ENCODE measurements at places on chromosomes 1 and 21. TPM values are rescaled to one million over a fixed set of nuclear protein-coding genes. Genes with fewer than 3 reads are reported as not detected.

GRCh38 chr1:15731735-15732685 lies 4.0 kb upstream of the SLC25A34 start:
- H3K36me3 ChIP-seq: peaks cover 13% of the 10 kb centered on the region
- no peaks in the 10 kb centered on the region for H3K27me3 ChIP-seq
- H3K4me1 ChIP-seq: no peaks in the 10 kb centered on the region
- DNase-seq: no peak
- H3K4me3 ChIP-seq: no peak overlapping the region

DNA sequence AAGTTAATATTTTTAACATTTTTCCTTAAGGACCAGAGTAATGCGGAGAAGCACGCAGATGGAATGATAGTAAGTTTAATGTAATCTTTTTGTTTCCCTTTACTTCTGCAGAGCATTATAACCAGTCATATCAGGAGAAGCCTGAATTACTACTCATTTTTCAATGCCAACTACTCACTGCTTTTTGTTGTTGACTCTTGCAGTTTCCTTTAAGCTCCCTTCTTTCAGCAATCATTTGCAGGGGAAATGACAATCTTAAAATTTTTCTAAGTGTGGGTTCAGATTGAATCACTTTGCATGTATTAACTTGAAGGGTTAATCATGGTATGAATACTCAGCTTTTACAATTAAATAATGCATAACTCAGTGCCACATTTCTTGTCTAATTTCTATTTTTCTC lies 122.2 kb downstream of the NRDC start:
- no peaks in the 10 kb centered on the region for H3K27me3 ChIP-seq
- H3K36me3 ChIP-seq: peaks cover 21% of the 10 kb centered on the region
- no peak overlapping the region for H3K27ac ChIP-seq
- H3K4me1 ChIP-seq: peaks cover 17% of the 10 kb centered on the region
- no peak overlapping the region for H3K4me3 ChIP-seq

DNA sequence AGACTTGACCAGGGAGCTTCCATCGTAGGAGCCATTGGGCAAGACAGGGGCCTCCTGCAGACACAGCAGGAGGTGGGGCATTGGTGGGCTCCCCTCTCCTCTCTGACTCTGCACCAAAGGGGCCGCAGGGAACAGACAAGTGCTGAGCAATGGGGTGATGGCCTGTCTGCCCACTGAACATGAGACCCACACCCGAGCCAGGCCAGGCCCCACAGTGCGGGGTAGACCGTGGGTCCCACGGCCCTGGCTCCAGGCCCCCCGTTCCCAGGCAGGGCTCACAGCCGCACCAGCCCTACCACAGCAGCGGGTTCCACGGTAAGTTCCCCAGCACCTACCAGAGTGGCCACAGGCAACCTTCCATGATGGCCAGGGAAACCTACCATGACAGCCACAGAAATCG lies 45.9 kb downstream of the CHD5 start:
- no peak overlapping the region for H3K27ac ChIP-seq
- no peak overlapping the region for H3K4me3 ChIP-seq
- DNase-seq: no peak
- H3K4me1 ChIP-seq: no peaks in the 10 kb centered on the region
- H3K27me3 ChIP-seq: peaks cover 2% of the 10 kb centered on the region

CLEC20A gene
- not detected for total RNA-seq

RUNX3 gene
- 147 TPM for total RNA-seq

GRCh38 chr1:201295346-201295745 lies 12.0 kb downstream of the PKP1 start:
- H3K4me3 ChIP-seq: no peak overlapping the region
- no peak for DNase-seq
- H3K27ac ChIP-seq: no peak overlapping the region

FAM163A gene
- not detected for total RNA-seq

S100B gene
- 8.5 TPM for total RNA-seq

ADCY10 gene
- total RNA-seq: not detected

- H3K36me3 ChIP-seq: no peaks in the 10 kb centered on the region
- no peaks in the 10 kb centered on the region for H3K27me3 ChIP-seq
- DNase-seq: no peak
- no peaks in the 10 kb centered on the region for H3K4me1 ChIP-seq
- no peak overlapping the region for H3K4me3 ChIP-seq
Observed at GRCh38 chr1:221514806-221515205, 227.1 kb downstream of the DUSP10 start.

GRCh38 chr1:157862114-157863070 lies 20.8 kb upstream of the CD5L start:
- H3K4me1 ChIP-seq: no peaks in the 10 kb centered on the region
- peaks cover 8% of the 10 kb centered on the region for H3K27me3 ChIP-seq
- H3K36me3 ChIP-seq: no peaks in the 10 kb centered on the region
- DNase-seq: no peak
- H3K27ac ChIP-seq: no peak overlapping the region

CR2 gene
- total RNA-seq: not detected

DNA sequence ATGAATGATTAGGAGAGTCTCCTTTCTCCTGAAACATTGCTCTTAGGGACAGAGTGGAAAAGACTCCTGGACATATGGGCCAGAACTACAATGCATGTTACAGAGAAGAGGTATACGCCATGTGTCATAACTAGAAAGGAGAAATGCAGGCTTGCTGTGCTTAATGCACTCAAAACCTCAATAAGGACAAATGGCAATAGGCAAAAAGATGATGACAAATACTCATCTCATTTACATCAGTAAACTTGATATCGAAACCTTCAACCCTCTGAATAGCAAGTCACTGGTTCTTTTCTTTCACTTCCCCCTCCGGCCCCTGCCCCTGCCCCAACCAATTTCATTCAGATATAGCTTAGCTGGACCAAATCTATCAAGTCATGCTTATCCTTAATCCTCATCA lies 1.9 kb upstream of the GPR88 start:
- no peak for DNase-seq
- peaks cover 35% of the 10 kb centered on the region for H3K4me1 ChIP-seq

RPTN gene
- not detected for total RNA-seq

DNA sequence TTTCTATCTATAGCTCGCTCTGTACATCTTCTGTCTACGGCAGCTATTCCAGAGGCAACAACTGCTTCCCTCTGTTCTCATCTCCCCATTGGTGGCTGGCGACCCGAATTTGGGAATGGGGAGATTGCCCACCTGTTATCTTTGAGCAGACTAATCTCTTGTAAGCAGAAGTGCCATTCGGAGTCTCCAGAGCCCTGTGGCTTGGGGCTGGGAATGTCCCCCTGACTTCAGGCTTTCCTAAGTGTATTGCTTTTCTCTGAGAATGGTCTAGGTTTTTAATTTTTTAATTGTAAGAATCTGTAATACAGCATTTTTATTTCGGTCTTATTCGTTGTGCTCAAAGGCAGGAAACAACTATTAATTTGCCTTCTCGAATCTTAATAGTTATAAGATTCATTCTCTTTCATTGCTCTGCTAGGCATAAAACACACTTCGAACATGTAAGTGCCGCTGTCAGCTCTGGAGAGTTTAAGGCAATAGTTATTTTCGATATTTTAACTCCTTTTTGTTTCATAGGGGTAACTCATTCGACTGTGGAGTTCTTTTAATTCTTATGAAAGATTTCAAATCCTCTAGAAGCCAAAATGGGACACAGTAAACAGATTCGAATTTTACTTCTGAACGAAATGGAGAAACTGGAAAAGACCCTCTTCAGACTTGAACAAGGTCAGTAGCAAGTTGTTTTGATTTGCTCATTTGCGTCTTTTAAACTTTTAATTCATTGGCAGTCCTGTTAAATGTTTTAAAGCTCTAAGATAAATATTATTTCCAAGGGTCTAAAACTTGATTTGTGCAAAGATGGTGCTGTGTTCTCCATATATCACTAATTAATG lies 514 bp downstream of the AGL start:
- no peak for DNase-seq
- peak overlapping the region; percentile 94 for H3K4me3 ChIP-seq
- H3K27ac ChIP-seq: peak overlapping the region; percentile 80
- no peaks in the 10 kb centered on the region for H3K27me3 ChIP-seq

- DNase-seq: no peak
- H3K27ac ChIP-seq: no peak overlapping the region
- no peak overlapping the region for H3K4me3 ChIP-seq
- H3K4me1 ChIP-seq: no peaks in the 10 kb centered on the region
- H3K27me3 ChIP-seq: no peaks in the 10 kb centered on the region
- no peaks in the 10 kb centered on the region for H3K36me3 ChIP-seq
Observed at GRCh38 chr21:30257773-30258172, 25.0 kb downstream of the KRTAP24-1 start.

DNA sequence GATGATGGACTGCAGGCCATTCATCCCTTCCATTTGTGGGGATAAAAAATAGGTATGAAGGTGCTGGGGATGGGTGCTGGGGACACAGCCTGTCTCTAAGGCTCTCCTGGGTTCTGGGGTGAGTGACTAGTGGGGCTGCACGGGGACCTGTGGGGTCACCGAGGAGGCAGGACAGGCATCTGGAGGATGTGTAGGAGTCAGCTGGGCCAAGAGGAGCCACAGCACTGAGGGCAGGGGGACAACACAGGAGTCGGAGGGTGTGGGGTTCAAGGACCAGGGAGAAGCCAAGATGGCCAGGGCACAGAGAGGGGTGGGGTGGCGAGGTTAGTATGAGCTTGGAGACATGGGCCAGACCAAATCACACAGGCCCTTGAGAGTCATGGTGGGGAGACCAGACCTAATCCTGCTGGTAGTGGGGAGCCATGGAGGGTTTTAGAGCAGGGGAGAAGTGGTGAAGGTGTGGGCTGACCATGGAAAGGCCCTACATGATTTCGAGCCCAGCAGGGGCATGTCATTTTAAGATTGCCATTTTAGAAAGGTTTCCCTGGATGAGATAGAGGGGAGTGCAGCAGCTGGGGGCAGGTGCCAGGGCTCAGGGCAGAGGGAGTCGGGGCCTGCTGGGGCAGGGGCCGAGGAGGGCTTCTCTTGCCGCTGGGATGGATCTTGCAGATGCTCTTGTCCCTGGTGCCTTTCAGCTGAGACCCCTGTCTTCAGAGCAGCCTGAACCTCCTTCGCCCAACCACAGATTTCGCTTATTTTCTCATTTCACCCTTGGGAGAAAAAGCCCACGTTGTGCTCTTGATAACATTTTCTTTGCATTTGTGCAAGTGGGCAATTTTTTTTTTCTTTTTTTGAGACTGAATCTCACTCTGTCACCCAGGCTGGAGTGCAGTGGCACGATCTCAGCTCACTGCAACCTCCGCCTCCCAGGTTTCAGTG lies 22.7 kb downstream of the SERINC2 start:
- DNase-seq: no peak
- no peaks in the 10 kb centered on the region for H3K4me1 ChIP-seq
- no peak overlapping the region for H3K27ac ChIP-seq
- no peaks in the 10 kb centered on the region for H3K36me3 ChIP-seq

- H3K27me3 ChIP-seq: no peaks in the 10 kb centered on the region
- no peak overlapping the region for H3K4me3 ChIP-seq
- no peaks in the 10 kb centered on the region for H3K4me1 ChIP-seq
- H3K36me3 ChIP-seq: peaks cover 15% of the 10 kb centered on the region
Observed at GRCh38 chr1:35001743-35002142, 16.6 kb upstream of the TMEM35B start.

DNA sequence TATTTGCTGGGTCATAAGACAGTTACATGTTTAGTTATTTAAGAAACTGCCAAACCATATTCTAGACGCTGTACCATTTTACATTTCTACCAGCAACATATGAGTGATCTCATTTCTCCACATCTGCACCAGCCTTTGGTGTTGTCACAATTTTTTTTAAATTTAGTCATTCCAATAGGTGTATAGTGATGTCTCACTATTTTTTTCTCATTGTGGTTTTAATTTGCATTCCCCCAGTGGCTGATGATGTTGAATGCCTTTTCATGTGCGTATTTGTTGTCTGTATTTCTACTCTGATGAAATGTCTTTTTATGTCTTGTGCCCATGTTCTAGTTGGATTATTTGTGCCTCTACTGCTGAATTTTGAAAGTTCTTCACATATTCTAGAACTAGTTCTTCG lies 38.4 kb downstream of the NFASC start:
- H3K27ac ChIP-seq: no peak overlapping the region
- H3K36me3 ChIP-seq: no peaks in the 10 kb centered on the region
- no peak for DNase-seq
- H3K4me3 ChIP-seq: no peak overlapping the region
- no peaks in the 10 kb centered on the region for H3K4me1 ChIP-seq
- peaks cover 33% of the 10 kb centered on the region for H3K27me3 ChIP-seq

GRCh38 chr1:12467570-12468286 lies 150.3 kb downstream of the DHRS3 start:
- H3K4me1 ChIP-seq: peaks cover 46% of the 10 kb centered on the region
- peaks cover 47% of the 10 kb centered on the region for H3K36me3 ChIP-seq
- no peak for DNase-seq
- no peak overlapping the region for H3K4me3 ChIP-seq
